ENCODE measurements at places on chromosomes 4 and X.

GRCh38 chrX:71910643-71910985 lies at the start of gene NHSL2:
Gene NHSL2, plus strand, starts transcription at chrX:71910845.
- ATAC-seq: no peak

DNA sequence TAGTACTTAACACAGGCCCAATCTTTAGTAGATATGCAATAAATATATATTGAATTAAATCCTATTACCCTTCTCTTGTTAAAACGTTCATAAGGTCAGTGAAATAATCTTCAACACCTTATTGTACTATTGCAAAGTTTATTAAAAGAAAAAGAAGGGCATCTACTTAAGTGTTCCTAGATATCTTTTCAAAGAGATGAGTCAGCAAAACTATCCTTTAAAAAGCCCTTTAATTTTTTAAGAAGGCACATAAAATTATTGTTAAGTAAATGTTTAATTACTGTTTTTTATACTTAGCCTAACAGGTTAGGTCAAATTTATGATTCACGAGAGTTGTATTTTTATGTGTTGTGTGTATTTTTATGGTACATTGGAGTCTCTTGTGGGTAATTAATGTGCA lies 77.3 kb upstream of the PPP1R2C start:
- no peak for ATAC-seq

DNA sequence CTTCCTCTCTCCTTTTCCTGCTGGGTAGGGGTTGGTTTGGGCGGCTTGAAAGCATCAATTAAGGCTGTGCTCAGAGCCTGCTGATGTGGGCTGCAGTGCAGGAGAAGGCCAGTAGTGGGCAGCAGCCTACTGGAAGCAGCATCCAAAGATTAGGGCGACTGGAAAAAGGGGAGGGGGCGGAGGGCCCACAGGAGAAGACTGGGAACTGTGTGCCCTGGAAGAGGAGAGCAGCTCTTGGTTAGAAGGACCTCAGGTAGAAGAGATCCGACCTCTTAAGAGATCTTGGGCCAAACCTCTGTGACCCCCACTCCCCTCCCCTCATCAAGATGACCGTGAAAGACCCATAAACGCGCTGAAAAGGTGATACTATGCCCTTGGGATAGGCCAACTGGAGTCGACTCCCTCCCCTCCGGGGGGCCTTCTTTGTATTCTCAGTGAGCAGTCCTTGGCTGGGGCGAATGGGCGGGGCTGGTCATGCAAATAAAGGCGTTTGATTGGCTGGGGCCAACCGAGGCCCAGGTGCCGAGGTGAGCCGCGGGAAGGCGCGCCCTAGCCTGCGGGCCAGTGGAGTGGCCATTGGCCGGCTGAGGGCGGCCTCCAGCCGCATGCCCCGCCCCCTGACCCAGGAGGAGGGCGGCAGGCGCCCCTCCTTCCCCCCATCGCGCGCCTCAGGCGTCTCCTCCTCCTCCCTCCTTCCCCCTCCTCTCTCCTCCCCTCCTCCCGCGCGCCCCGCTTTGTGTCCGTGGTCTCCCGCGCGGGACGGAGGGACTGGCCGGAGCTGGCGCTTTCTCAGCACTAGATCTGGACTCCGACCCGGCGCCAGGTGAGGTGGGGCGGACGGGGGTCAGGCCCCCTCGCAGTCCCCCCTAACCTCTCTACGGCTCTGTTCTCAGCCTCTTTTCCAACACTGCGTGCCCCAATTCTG lies 10.1 kb downstream of the DLG3 start:
- peak; percentile 72 for ATAC-seq

DNA sequence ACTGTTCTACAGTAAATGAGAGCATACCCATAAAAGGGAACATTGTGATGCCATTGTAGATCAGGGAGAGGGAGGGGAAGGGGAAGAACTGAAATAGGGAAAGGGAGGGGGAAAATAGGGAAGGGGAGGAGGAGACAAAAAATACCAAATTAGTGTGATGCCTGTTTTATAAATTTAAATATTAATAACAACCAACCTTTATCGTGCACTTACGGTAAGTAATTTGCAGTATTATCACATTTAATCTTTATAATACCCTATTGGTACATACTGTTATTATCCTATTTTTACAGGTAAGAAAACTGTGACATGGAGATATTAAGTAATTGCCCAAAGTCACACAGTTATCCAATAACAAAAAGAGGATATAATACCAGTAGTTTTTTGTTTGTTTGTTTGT lies 41.5 kb upstream of the DDX53 start:
- no peak for ATAC-seq

- ATAC-seq: no peak
These were observed 6.5 kb upstream of the STBD1 start for GRCh38 chr4:76300012-76300411.

- ATAC-seq: no peak
These were observed 51.9 kb upstream of the STX18 start for GRCh38 chr4:4593596-4594284.

GRCh38 chr4:112509243-112510141 lies 6.5 kb downstream of the NEUROG2 start:
- no peak for ATAC-seq

- ATAC-seq: no peak
These were observed 300.3 kb upstream of the IRS4 start for GRCh38 chrX:109036624-109037023.

- peak; percentile 41 for ATAC-seq
These were observed 107.3 kb downstream of the AMMECR1 start for GRCh38 chrX:110210417-110211139.

GRCh38 chrX:143304518-143304917 lies 212.8 kb downstream of the SPANXN3 start:
- no peak for ATAC-seq

- no peak for ATAC-seq
These were observed 41.5 kb downstream of the RAB40AL start for GRCh38 chrX:102978594-102978993.

GRCh38 chrX:118807151-118808017 lies 16.2 kb upstream of the ZCCHC12 start:
- ATAC-seq: peak; percentile 71

DNA sequence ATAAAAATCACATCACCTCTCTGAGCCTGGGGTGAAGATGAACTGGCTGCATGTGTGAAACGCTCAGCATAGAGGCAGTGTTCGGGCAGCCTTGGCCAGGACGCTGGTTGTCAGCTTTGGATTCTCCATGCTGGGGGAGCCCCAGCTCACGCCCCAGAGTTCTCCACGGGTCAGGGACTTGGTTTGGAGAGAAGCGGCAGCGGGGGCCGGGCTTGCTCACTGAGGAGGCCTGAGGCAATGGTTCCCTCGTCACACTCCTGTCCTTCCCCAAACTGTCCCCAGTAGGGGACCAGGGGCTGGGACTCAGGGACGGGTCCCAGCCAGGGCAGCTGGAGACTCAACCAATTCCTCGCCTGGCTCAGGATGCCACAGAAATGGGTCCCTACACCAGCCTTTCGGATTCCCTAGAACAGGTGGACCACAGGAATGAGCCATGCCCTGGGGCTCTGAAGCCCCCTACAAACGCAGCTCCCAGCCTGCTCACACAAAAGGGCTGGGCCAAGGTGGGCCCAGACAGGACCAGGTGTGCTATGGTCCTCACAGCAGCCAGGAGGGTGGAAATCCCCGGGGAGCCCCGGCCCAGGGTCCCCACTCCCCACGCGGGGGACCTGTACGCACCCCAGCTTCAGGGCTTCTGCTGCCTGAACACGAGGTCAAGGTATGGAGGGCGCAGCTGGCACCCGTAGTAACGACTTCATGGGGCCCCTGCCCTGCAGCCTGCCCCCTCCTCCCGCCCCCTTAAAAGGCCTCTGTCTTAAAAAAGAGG lies 1.4 kb downstream of the MXD4 start:
- ATAC-seq: no peak

DNA sequence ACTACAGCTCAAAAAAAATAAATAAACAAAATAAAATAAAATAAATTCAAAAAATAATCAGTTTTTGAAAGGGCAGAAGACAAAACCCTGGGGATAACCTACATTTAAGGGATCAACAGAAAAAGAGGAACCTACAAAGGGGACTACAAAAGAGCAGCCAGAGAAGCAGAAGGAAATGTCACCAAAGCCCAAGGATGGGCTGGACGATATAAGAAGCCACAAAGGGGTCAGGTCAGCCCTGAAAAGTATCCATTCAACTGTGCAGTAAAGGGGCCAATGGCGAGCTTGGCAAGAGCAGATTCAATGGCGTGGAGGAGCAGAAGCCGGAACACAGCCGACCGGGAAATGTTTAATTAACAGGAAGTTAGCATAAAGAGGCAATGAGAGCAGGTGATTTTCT lies 16.9 kb downstream of the ACOT9 start:
- ATAC-seq: no peak

GRCh38 chr4:137039370-137039769 lies 492.9 kb downstream of the PCDH18 start:
- no peak for ATAC-seq

- ATAC-seq: no peak
These were observed 15.1 kb upstream of the INTS6L start for GRCh38 chrX:135505351-135505750.

DNA sequence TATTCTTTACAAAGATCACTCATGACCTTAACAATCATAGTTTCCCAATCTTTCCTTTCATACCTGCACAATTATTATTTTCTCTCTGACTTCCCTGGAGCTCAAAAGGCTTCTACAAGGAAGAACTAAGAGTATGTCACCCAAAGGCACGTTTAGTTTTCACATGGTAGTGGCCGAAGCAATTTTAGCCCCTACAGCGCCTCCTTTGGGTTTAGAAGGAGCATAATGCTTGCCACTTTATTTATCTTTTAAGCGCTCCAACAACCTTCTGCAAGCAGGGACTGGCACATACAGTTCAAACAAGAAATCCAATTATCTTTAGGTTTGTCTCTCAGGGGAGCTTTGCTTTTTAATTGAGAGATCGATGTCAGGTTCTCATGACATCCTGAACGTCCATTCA lies 42.0 kb upstream of the IGSF1 start:
- ATAC-seq: no peak

DNA sequence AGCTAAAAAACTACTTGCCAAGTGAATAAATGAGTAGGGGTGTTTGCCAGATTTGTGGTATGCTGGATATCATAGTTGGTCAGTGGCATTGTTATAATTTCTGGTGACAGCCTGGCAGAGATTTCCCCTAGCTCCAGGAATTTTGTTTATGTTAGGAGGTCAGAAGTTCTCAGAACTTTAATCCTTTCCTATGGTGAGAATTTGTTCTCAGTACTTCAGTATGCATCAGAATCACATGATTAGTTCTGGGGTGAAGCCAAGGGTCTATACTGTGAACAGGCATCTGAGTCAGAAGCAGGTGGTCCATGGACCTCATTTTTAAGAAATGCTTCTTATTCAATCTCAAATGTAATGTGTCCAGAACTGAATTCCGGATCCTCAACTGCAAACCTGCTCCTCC lies 10.5 kb downstream of the RASSF6 start:
- no peak for ATAC-seq

DNA sequence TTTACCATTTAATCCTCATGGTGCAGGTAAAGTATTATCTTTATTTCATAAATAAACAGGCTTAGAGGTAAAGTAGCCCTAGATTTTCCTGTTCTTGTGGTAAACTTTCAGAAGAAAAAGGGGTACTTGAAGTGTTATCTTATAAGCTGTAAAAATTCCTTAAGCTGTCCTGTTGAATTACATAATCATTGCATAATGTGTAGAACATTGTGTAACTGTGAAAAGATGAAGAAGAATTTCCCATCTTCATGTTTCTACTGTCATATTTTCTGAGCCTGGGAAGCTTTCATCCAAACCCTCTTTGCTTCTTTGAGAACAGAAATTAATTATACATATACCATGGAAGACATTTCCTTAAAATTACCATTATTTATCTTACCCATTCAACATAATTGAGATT lies 90.5 kb downstream of the ELOVL6 start:
- no peak for ATAC-seq

DNA sequence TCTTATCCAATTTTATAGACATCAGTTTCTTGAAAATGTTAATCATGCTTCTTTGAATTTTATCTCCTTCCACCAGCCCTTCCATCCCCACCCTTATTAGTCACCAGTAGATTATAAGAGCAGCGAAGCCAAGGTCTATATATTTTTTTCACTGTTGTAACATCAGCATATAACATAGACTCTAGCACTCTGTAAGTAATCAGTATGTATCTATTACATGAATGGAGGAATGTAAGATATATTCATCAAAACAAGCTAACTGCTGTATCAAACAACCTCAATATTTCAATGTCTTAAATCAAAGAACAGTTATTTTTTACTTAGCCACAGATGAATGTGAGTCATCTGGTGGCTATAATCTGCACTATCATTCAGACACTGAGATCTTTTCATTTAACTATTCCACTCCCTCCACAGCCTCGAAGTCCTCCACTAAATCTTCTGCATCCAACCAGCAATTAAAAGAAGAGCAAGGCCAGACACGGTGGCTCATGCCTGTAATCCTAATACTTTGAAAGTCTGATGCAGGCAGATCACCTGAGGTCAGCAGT lies 178.9 kb downstream of the CENPC start:
- no peak for ATAC-seq

DNA sequence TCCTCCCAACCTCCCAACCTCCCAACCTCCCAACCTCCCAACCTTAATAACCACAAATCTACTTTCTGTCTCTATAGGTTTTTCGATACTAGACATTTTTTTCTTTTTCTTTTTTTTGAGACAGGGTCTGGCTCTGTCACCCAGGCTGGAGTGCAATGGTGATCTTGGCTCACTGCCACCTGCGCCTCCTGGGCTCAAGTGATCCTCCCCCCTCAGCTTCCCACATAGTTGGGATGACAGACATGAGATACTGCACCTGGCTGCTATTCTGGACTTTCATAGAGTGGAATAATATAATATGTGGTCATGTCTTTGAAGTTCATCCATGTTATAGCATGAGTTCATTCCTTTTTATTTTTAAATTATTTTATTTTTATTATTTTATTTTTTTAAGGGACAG lies 39.5 kb upstream of the ZFX start:
- no peak for ATAC-seq

DNA sequence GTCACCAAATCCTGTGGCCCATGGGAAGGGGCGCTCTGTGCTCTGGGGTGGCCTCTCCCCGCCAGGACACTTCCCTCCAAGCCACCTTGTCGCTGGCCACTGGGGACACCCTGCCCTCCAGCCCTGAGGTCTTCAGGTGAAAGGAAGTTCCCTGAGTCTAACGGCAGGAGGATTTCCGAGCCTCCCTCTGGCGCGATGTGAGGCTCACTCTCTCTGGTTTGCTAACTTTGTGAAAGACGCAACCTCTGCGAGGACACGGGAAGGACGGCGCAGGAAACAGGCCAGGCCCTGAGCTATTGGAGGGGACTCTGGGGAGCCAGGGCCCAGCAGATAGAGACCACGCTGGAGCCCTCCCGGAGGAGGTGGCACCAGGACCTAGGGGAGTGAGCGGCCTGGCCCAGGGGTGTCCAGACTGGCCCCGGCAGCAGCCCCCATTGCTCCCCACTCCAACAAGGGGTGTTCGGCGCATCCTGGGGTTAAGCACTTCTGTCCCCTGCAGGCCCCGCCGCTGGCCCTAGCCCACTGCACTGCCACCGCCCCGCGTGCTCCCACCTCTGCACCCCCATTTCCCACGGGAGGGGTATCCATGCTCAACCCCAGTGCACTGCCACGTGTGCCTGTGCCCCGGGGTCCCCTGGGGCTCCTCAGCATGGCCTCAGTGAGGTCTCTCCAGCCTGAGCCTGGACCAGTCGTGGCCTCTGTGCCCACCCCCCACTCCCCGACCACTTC lies 72.2 kb upstream of the MXD4 start:
- no peak for ATAC-seq
